NCI-H1694 treated with DMSO at 0.1 percent for 48 hours (cell line): ENCODE measurements at places on chromosomes 6 and 20.

GRCh38 chr6:5098501-5099270 lies 13.5 kb downstream of the PPP1R3G start:
- no peak for DNase-seq

GRCh38 chr6:114576330-114576729 lies 233.5 kb upstream of the HS3ST5 start:
- no peak for DNase-seq

GRCh38 chr6:137958811-137959565 lies 91.9 kb downstream of the TNFAIP3 start:
- peak; percentile 10 for DNase-seq

DNA sequence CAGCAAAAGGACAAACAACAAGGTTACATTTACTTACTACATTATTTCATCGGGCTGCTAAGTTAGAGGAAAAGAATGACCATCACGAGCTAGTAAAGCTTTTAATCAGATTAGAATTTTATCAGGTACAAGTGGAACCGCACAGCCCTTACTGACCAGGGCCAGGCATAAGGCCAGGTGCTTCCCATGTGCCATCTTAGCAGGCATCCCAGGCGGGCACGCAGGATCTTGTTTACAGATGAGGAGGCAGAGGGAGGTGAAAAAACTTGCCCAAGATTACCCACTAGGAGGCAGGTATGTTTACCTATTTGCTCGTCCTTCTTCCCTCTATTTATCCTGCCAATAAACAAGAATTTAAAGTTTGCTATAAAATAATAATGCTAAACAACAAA lies 10.7 kb downstream of the EZR start:
- no peak for DNase-seq

DNA sequence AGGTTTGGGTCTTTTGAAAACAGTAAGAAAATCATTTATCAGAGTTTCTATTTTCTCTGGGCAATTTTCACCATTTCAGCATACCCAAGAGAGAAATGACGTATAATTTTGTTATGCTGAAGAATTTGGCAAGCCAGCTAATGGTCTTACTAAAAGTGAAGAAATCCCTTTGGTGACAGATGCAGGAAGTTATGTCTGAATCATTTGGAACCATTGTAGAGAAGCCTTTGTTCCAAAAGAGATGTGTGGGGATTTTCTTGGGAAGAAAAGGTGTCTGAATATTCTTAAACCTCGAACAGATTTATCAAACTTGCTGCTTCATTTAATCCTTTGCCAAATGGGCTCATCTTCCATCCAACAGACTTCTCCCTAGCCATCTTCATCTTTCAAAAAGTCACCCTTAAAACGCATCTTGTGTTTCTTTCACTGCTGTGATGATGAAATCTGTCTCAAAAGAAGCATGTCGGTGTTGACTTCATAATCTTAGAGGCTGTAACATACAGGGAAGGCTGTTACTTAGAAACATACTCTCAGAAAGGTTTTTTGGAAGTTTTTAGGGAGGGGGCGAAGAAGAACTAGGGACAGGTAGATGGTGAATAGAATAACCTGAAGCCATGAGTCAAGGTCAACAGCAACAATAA lies 39.5 kb downstream of the CITED2 start:
- DNase-seq = no peak

DNA sequence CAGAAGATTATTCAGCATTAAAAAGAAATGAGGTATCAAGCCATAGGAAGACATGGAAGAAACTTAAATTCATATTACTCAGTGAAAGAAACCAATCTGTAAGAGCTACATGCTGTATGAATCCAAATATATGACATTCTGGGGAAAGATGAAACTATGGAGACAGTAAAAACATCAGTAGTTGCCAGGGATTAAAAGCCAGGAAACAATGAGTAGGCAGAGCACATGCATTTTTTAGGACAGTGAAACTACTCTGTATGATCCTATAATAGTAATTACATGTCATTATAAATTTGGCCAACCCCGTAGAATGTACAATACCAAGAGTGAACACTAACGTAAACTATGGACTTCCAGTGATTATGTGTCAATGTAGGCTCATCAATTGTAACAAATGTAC lies 92.8 kb upstream of the RNF217 start:
- DNase-seq = no peak

DNA sequence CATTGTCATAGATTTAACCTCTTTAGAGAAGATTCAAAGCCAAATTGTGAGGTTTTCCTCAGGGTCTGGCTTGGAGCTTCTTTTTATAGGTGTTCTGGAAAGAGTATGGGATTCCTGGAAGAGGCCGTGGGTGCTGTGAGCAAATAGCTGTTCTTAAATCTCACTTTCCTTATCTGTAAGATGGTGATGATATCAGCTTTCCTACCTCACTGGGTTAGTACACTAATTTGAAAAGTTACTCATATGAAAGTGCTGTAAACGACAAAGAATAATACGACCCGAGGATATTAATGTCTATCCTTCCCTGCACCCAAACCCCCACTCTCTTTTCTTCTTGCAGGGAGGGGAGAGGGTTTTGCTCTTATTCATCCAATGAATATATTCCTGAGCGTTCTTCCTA lies 116.9 kb upstream of the ENPP5 start:
- no peak for DNase-seq

GRCh38 chr20:35307666-35308653 lies 15.7 kb upstream of the FAM83C start:
- DNase-seq = peak; percentile 92

- no peak for DNase-seq
Measured at GRCh38 chr20:38001173-38001875, 31.9 kb downstream of the TTI1 start.

DNA sequence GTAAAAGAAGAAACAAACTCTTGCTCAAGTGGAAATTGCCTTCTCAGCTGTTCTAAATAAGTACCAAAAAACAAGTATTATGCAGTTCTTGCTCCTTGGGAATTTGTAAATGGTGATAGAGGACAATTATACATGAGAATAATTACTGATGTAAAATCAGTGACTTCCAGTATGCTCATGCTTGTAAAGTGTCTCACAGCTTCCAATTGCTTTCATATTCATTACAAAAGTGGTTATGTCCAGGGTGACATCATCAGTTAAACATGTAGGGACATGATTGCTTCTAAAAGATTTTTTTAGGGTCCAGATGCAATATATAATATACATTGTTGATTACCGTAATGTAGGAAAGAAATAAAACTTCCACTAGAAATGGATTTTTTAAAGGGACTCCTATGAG lies 122.8 kb upstream of the B3GAT2 start:
- no peak for DNase-seq

DNA sequence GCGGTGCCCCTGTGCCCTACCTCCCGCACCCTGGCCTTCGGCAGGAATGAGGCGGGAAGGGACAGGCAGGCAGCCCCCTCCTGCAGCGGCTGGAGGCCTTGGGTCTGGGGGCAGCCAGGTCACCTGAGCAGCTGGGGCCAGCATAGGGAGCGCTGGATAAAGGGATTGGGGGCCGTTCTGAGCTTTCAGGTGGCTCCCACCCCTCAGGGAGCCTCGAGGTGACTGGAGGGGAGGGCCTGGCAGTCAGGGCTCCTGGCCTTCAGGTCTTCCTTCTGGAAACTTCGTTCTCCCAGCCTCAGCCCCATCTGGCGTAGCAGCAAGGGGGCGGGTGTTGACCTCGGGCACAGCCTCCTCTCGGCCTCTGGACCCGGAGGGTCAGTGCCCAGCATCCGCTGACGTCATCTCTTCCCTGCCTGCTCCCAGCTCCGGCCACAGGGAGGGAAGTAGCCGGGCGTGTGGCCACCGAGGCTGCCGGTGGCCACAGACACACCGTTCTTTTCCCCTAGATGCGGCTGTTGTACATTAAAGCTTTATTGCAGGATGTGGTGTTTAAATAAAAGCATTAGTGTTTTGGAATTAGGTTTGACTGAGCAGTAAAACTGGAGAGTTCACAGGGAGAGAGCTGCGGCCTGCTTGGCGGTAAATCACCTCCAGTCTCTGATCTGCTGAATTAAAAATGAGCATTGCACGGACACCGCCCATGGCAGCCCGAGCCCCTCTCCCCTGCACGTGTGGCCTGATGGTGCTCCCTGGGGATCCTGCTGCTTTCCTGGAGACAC lies 80.0 kb upstream of the GATA5 start:
- DNase-seq = no peak

GRCh38 chr6:164531736-164532135 lies 777.7 kb downstream of the C6orf118 start:
- no peak for DNase-seq

GRCh38 chr20:64080013-64080812 lies at the start of gene OPRL1:
Gene OPRL1, plus strand, starts transcription at chr20:64080082. Its CDS starts 12,639 bp downstream, at chr20:64092721.
- DNase-seq = no peak

- no peak for DNase-seq
Measured at GRCh38 chr20:9705722-9706476, 133.0 kb downstream of the PAK5 start.

- DNase-seq = no peak
Measured at GRCh38 chr6:166423051-166423745, 40.5 kb upstream of the MPC1 start.

- DNase-seq = no peak
Measured at GRCh38 chr20:45115386-45115774, 406 bp upstream of the WFDC5 start.

- no peak for DNase-seq
Measured at GRCh38 chr20:60857708-60858107, 394.4 kb upstream of the CDH4 start.

- DNase-seq = no peak
Measured at GRCh38 chr20:24203526-24204183, 215.1 kb upstream of the GGTLC1 start.

- DNase-seq = no peak
Measured at GRCh38 chr6:106530502-106530901, 98.8 kb downstream of the RTN4IP1 start.

DNA sequence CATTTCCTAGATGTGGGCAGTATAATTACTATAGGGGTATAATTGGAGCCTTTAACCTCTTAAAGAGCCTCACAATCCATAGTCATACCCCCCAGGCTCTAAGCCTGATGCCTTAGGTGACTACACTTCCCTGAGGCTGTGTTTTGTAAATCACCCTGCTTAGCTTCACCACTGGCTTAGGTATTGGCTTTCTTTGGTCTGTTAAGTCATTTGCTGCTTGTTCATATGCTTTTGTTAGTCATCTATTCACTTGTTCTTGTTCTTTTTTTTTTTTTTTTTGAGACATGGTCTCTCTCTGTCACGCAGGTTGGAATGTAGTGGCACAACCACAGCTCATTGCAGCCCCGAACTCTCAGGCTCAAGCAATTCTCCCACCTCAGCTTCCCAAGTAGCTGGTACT lies 26.7 kb downstream of the KAT14 start:
- no peak for DNase-seq

- DNase-seq = no peak
Measured at GRCh38 chr20:44393608-44394451, 38.3 kb downstream of the HNF4A start.

DNA sequence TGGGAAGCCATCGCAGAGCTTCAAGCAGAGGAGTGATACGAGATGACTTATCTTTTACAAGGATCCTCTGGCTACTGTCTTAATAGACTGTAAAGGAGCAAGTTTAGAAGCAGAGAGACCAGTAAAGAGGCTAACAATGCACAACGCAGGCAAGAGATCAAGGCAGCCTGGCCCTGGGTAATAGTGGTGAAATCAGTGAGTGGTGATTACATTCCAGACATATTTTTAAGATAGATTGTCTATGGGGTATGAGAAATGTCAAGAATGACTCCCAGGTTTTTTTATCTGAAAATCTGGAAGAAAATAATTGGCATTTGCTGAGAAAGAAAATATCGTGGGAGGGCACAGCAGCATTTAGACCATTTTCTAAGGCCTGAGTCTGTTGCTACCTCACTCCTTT lies 213.6 kb upstream of the HTR1E start:
- no peak for DNase-seq

DNA sequence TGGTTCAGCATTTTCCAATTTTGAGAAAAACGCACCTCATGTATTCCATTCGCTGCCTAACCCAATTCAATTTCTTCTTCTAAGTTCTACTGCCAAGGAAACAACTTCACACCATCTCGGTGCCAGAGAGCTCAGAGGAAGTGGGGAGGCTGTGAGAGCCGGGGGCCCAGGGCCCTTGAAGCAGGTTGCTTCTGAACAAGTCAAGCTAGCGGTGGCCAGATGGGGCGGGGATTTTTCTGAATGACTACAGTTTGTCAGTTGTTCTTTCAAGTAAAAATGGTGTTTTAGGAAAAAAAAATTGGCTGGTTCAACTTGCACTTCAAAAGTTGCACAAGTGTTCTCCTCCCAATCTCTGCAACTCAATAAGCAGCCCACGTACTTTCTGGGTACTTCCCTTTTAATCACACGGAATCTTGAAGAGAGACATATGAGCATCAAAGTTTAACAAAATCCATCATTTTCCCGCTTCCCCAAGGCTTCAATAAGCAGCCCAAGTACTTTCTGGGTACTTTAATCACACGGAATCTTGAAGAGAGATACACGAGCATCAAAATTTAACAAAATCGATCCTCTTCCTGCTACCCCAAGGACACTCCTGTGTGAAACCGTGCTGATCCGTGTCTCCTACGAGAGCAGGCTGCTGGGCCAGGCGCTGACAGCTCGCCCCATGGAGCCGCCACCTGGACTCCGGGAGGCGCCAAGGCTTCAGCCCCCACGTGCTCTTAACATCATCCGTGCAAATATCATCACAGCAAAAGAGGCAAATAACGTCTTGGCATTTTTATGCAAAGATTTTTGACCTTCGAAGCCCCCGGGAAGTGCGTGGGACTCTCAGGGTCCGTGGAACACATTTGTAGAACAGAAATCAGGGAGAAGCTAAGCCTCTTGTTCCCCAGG lies 186.7 kb upstream of the PDE10A start:
- no peak for DNase-seq

GRCh38 chr20:11329271-11329670 lies 588.4 kb upstream of the BTBD3 start:
- no peak for DNase-seq

- no peak for DNase-seq
Measured at GRCh38 chr20:32052090-32052777, at the start of gene HCK. Gene HCK, plus strand, starts transcription at chr20:32052242.

- no peak for DNase-seq
Measured at GRCh38 chr6:132357120-132357519, 44.2 kb downstream of the MOXD1 start.

DNA sequence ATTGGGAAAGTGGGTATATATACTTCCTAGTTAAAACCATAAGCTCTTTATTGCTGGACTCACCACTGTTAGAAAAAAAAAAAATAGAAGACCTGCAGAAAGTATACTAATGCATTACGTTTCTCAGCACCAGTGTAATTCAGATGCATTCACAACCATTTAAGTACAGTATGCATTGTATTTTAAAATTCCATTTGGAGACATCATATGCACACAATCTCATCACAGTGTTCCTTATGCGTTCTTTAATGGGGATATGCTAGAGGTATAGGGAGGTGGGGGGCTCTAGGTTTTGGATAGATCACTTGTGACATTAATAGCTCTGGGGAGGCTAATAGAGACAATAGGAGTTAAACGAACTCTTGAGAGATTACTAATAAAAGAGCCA lies 9.4 kb downstream of the TFAP2A start:
- no peak for DNase-seq
